ENCODE measurements at places on chromosomes 7 and 10.
A peak's percentile ranks its signal among the peaks of the same experiment; 100 is the strongest.

- DNase-seq = no peak
Observed at GRCh38 chr10:90470966-90471365, 386.9 kb downstream of the HTR7 start.

GRCh38 chr7:101891936-101892640 lies 74.7 kb downstream of the CUX1 start:
- no peak for DNase-seq

- DNase-seq = no peak
Observed at GRCh38 chr10:108336836-108337235, 1172.3 kb upstream of the SORCS1 start.

DNA sequence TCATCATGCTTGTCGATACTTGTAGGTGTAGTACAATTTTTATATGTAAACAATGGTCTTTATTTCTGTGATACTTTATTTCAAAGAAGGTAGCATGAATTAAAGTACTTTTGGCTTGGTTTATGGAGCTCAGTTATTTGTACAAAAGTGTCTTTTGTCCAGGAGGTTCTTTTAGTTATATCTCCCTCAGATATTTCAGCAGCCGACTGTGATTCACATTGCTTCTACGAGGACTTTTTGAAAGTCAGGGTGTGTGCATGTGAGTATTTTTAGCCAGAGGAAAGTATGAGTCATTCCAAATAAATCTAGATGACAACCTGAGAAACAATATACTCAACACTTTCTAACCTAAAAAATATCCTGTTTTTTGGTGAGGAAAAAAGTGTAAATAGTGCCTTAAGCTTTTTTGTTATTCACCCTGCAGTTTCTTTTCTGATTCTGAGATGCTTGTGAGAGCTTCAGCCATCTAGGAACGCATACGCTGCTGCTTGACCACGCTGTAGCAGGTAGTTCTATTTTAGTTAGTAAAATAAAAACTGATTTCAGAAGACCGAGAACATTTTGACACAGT lies 595 bp upstream of the SUN1 start:
- DNase-seq = peak; percentile 83

DNA sequence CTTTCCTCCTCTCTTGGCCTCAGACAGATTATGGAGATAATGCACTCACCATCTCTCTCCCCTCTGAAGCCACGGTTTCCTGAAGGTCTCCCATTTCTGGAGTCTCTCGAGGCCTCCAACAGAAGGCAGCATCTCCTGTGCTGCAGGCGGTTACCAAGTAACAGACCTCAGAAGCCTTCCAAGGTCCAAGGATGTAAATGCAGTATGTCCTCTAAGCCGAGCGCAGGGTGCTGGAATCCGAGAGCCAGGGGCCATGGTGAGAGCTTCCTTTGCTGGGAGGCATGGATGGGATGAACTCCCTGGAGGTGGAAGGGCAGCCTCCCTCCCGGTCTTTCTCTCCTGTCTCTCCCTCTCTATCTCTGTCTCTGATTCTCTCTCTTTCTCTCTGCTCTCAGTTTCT lies 79.8 kb downstream of the ADARB2 start:
- no peak for DNase-seq

DNA sequence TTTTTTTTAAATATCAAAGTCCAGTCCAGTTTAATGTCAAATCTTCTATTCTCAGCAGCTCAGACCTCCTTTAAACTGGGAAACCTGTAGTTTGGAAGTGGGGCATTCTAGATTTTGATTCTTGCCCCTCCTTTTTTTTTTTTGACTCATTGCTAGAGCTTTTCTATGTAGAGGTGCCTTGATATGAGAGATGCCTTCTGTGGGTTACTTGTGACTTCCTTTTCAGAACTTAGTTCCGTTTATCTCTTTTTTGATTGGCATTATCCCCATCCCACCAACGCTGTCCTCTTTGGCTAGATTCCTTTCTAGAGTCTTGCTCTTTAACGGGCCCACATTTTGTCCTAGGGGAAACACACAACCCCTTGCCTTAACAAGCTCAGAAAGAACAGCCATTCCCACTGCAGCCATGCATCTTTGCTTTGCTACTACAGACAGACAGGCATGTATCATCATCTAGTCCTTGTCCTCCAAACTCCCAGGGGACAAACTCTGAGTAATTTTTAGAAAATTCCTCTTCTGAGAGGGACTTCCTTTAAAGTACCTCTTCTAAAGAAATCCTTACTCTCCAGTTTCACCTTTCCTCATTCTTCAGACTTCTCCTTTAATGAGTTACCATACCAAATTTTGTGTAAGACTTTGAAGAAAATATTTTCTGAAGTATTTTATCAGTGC lies 153.6 kb downstream of the PHF14 start:
- no peak for DNase-seq

- no peak for DNase-seq
Observed at GRCh38 chr10:128301051-128301450, 174.8 kb upstream of the MKI67 start.

- no peak for DNase-seq
Observed at GRCh38 chr7:133310232-133310862, 57.5 kb downstream of the EXOC4 start.
